ENCODE measurements at places on chromosomes 2 and 18. TPM values are rescaled to one million over a fixed set of nuclear protein-coding genes. Genes with fewer than 3 reads are reported as not detected.
A peak's percentile ranks its signal among the peaks of the same experiment; 100 is the strongest.

GRCh38 chr2:175877845-175878544, 124.1 kb downstream of the LNPK start:
- no peak for DNase-seq
- no peaks in the 10 kb centered on the region for H3K36me3 ChIP-seq
- peak overlapping the region; percentile 37 for H3K27ac ChIP-seq
- no peak overlapping the region for H3K4me3 ChIP-seq

The CNOT9 gene
- total RNA-seq, result 46.7 TPM

The CD226 gene
- 3.3 TPM for total RNA-seq

The NOSTRIN gene
- 7.8 TPM for total RNA-seq

The RTP5 gene
- not detected for total RNA-seq

DNA sequence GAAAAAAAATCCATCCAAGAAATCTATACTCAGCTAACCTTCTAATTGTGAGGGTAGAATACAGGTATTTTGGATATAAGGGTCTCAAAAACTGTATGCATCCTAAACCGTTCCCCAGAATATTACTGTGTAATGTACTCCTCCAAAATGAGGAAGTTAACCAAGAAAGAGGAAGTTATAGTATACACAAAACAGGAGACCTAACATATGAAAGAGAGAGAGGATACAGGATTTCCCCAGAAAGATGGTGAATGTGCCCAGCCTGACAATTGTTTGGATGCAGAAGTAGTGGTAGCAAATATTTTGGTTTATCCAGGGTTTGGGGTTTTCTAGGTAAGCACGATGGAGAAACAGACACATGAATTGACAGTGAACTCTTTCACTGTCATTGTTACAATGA, 50.6 kb downstream of the GALNT3 start:
- H3K4me3 ChIP-seq, result no peak overlapping the region
- no peaks in the 10 kb centered on the region for H3K36me3 ChIP-seq
- no peaks in the 10 kb centered on the region for H3K27me3 ChIP-seq
- DNase-seq, result no peak
- no peak overlapping the region for H3K27ac ChIP-seq

DNA sequence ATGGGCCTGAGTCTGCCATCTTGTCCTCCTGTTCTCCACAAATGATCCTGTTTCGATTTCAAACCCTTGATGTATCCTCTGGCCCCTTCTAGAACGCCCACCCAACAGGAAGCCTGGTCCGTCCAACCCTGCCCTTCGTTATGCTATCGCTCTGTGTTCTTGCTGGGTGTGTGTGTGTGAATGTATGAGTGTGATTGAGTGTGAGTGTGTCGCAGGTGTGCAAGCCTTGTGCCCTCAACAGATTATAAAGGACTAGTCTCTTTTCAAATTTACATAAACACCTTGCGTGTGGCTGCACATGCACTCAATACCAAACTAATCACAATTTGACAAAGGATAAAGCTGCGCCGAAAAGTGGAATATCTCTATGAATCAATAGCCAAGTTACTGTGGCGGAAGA, 149.5 kb upstream of the SALL3 start:
- H3K4me3 ChIP-seq, result no peak overlapping the region
- H3K36me3 ChIP-seq, result no peaks in the 10 kb centered on the region
- no peaks in the 10 kb centered on the region for H3K4me1 ChIP-seq

The BCL2 gene
- 20.5 TPM for total RNA-seq

GRCh38 chr18:35019933-35020332, 21.3 kb upstream of the MAPRE2 start:
- no peaks in the 10 kb centered on the region for H3K4me1 ChIP-seq
- no peaks in the 10 kb centered on the region for H3K36me3 ChIP-seq
- H3K27ac ChIP-seq, result no peak overlapping the region
- H3K27me3 ChIP-seq, result no peaks in the 10 kb centered on the region
- H3K4me3 ChIP-seq, result no peak overlapping the region
- DNase-seq, result no peak

DNA sequence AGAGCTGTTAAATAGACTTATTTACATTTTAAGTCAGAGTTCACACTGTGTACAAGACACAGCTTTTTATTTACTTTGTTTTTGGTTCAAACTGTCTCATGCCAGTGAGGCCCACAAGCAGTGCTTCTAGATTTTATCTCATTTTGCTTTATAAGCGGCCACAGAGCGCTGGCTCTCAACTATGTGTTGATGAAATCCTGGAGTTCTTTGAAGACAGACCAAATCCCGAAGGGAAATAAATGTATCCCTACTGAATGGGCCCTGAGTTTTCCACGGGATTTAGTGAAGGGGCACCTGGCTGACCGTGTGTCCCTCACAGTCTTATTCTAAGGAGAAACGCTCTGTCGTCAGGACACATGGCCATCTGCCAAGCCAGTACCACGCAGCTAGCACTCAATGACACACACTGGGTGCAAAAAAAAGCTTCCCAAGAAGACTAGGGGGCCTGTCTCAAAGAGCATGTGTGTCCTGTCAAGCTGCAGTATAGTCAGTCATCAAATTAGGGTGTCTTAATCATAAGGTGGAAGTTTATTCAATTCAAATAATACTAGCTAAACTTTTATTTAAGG, 23.4 kb downstream of the LYPD1 start:
- no peaks in the 10 kb centered on the region for H3K27me3 ChIP-seq
- H3K4me1 ChIP-seq, result no peaks in the 10 kb centered on the region
- no peak overlapping the region for H3K27ac ChIP-seq
- DNase-seq, result no peak

The TXNDC2 gene
- not detected for total RNA-seq

The SERPINB2 gene
- total RNA-seq, result not detected

GRCh38 chr2:148893906-148894305, 18.9 kb downstream of the KIF5C start:
- H3K4me3 ChIP-seq, result no peak overlapping the region
- H3K27me3 ChIP-seq, result no peaks in the 10 kb centered on the region
- no peak for DNase-seq
- no peaks in the 10 kb centered on the region for H3K36me3 ChIP-seq

GRCh38 chr2:36716111-36716510, 19.6 kb downstream of the VIT start:
- no peak overlapping the region for H3K4me3 ChIP-seq
- H3K27ac ChIP-seq, result no peak overlapping the region
- no peaks in the 10 kb centered on the region for H3K27me3 ChIP-seq
- no peaks in the 10 kb centered on the region for H3K4me1 ChIP-seq
- no peaks in the 10 kb centered on the region for H3K36me3 ChIP-seq

GRCh38 chr18:68085251-68085650, 568.7 kb upstream of the DSEL start:
- H3K36me3 ChIP-seq, result no peaks in the 10 kb centered on the region
- H3K4me3 ChIP-seq, result no peak overlapping the region
- no peak for DNase-seq
- H3K27me3 ChIP-seq, result no peaks in the 10 kb centered on the region
- H3K4me1 ChIP-seq, result no peaks in the 10 kb centered on the region

GRCh38 chr18:63255435-63255834, 64.1 kb downstream of the BCL2 start:
- no peak for DNase-seq
- no peaks in the 10 kb centered on the region for H3K36me3 ChIP-seq
- H3K4me3 ChIP-seq, result no peak overlapping the region

DNA sequence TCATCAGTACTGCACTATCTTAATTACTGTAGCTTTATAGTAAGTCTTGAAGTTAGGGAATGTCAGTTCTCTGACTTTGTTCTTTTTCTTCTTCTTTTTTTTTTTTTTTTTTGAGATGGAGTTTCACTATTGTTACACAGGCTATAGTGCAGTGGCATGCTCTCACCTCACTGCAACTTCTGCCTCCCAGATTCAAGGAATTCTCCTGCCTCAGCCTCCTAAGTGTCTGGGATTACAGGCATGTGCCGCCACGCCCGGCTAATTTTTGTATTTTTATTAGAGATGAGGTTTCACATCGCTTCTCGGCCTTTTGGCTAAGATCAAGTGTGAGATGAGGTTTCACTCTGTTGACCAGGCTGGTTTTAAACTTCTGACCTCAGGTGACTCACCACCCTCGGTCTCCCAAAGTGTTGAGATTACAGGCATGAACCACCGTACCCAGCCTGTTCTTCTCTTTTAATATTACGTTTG, 41.9 kb upstream of the TANC1 start:
- H3K4me3 ChIP-seq, result no peak overlapping the region
- H3K4me1 ChIP-seq, result peaks cover 4% of the 10 kb centered on the region
- no peak for DNase-seq
- H3K27ac ChIP-seq, result no peak overlapping the region
- H3K27me3 ChIP-seq, result no peaks in the 10 kb centered on the region

- H3K27me3 ChIP-seq, result no peaks in the 10 kb centered on the region
- H3K4me1 ChIP-seq, result no peaks in the 10 kb centered on the region
- H3K27ac ChIP-seq, result no peak overlapping the region
- no peak overlapping the region for H3K4me3 ChIP-seq
- no peaks in the 10 kb centered on the region for H3K36me3 ChIP-seq
- DNase-seq, result no peak
These were observed 191.4 kb downstream of the SPP2 start for GRCh38 chr2:234241656-234242458.

The SLC30A3 gene
- 7.6 TPM for total RNA-seq

The DOK1 gene
- 68.1 TPM for total RNA-seq

The ASTL gene
- not detected for total RNA-seq

DNA sequence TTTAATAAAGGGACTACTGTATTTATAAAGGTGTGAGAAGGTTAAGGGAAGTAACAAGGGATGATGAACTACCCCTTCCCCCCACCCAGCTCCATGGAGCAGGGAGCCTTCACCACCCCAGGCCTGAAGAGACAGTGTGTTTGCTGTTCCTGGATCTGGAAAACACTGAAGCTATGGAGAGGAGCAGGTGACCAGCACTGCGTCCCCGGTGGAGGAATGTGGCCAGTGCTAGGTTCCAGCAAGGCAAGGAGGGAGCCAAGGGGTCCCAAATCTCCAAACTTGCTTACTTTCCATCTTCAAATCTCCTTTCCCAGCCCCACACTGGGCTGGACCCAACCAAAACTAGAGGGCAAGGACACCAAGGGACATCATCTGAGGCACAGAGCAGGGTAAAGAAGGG, 128.7 kb upstream of the CD302 start:
- DNase-seq, result no peak
- H3K36me3 ChIP-seq, result no peaks in the 10 kb centered on the region
- H3K4me3 ChIP-seq, result no peak overlapping the region
- H3K4me1 ChIP-seq, result no peaks in the 10 kb centered on the region

GRCh38 chr2:182550234-182550633, 123.4 kb upstream of the PDE1A start:
- no peaks in the 10 kb centered on the region for H3K4me1 ChIP-seq
- H3K27ac ChIP-seq, result no peak overlapping the region
- no peak for DNase-seq
- no peaks in the 10 kb centered on the region for H3K27me3 ChIP-seq

GRCh38 chr18:62436636-62437234, 86.1 kb upstream of the ZCCHC2 start:
- H3K36me3 ChIP-seq, result no peaks in the 10 kb centered on the region
- peak; percentile 79 for DNase-seq

- H3K4me1 ChIP-seq, result no peaks in the 10 kb centered on the region
- no peak overlapping the region for H3K4me3 ChIP-seq
- no peak overlapping the region for H3K27ac ChIP-seq
- no peaks in the 10 kb centered on the region for H3K36me3 ChIP-seq
These were observed 202.6 kb upstream of the ID2 start for GRCh38 chr2:8479298-8479697.

The CAPN14 gene
- total RNA-seq, result not detected

The ASAP2 gene
- 56.9 TPM for total RNA-seq

The SLC9A2 gene
- total RNA-seq, result not detected

- H3K36me3 ChIP-seq, result no peaks in the 10 kb centered on the region
- no peak for DNase-seq
- H3K27ac ChIP-seq, result no peak overlapping the region
- H3K4me3 ChIP-seq, result no peak overlapping the region
- H3K4me1 ChIP-seq, result no peaks in the 10 kb centered on the region
These were observed 406.1 kb downstream of the SETBP1 start for GRCh38 chr18:45086777-45087176.

The CFC1 gene
- total RNA-seq, result not detected
